HT1080 (cell line): ENCODE measurements at places on chromosomes 5 and 9.

GRCh38 chr9:7058473-7058872 is 300.7 kb downstream of the KDM4C start:
- no peak for DNase-seq

GRCh38 chr5:157324237-157324636 is 58.3 kb downstream of the CYFIP2 start:
- peak; percentile 15 for DNase-seq

- DNase-seq = no peak
Measured at GRCh38 chr9:115240676-115241075, 122.7 kb upstream of the TNC start.

GRCh38 chr5:121108725-121109124 is 644.6 kb downstream of the PRR16 start:
- DNase-seq = no peak

GRCh38 chr5:133222979-133223378 is 171.2 kb downstream of the HSPA4 start:
- DNase-seq = no peak
